ENCODE measurements at places on chromosomes 6 and 20.

- DNase-seq = no peak
Observed at GRCh38 chr6:63862486-63863198, 227.0 kb downstream of the PHF3 start.

GRCh38 chr6:38272222-38272621, 367.5 kb downstream of the BTBD9 start:
- no peak for DNase-seq

DNA sequence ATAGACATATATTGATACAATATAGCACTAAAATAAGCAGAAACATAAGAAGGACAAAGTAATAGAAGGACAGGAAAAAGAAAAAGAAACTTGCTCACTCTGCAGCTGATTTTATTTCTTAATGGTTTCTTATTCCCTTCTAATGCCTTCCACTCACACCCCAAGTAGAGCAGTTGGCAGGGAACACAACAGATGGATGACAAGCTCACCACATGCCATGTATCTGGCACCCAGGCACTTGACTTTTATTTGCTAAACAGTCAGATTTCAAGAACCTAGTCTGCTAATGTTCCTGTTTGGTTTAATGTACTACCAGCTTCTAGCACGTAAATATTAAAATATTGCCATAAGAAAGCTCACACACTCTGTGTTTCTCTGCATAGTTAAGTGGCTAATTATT, 87.1 kb downstream of the COL19A1 start:
- no peak for DNase-seq

- no peak for DNase-seq
Observed at GRCh38 chr20:38272961-38273360, 12.4 kb upstream of the KIAA1755 start.

DNA sequence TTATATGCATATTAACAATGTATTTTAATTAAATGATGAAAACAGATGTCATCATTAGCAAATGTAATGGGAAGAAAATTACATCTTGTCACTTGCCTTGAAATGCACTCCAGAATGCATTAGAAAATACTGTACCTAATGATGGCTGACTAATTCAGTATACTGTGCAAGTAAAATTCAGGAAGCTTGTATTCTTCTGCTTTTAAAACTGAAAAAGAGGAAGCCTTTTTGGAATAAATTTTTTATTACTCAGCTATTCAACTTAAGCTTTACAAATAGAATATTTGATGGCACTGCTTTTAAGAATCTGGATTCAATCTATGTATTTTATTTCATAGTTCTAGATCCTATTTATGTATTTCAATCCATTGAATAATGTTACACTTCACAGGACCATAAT, 195.5 kb downstream of the RIMS1 start:
- DNase-seq = no peak

GRCh38 chr20:2798095-2798805, 2.2 kb downstream of the CPXM1 start:
- DNase-seq = no peak

DNA sequence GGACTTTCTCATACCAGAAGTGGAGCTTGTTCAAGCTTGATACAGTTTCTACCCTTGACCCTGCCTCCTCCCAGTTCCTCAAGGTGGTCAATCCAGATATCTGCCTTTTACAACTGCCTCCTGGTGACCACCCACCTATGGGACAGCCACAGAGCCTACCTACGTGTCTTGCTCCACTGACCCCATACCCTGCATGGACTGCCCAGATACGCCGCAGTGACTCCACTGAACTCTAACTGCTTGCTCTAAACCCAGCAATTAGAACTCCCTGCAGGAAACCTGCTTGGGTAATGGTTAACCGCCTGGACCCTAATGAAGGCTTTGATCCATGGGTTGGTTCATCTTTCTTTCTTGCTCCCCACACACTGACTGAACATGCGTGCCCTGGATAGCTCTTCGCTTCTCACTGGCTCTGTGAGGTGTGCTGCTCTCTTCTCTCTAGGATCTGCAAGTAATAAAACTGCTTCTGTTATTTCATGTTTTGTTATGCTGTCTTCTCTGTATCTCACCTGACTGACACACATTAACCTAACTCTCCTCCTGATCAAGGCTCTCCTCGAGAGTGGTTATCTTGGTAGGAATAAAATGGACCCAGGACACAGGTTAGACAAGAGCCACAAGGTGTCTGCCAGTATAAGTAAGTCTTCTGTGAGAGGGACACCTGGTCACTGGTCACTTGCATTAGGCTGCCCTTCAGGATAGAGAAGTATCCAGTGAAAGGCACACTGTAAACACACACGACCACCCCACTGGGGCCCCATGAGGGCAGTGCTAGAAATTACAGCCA, 79.2 kb downstream of the CHD6 start:
- DNase-seq = no peak

DNA sequence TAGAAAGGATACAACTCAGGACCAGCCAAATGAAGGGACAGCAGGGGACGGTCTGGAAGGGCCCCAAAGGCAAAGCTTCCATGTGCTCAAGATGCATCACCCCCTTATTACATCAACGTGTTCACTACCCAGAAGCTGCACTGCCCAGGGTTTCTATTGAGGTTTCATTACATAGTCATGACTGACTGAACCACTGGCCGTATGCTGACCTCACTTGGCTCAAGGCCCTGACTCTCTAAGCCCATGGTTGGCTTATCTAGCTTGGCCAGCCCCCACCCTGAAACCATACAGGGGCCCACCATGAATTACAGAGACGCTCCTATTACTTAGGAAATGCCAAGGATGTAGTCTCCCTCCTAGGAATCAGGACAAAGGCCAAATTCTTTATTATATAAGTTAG, 179.4 kb downstream of the FOXC1 start:
- no peak for DNase-seq

DNA sequence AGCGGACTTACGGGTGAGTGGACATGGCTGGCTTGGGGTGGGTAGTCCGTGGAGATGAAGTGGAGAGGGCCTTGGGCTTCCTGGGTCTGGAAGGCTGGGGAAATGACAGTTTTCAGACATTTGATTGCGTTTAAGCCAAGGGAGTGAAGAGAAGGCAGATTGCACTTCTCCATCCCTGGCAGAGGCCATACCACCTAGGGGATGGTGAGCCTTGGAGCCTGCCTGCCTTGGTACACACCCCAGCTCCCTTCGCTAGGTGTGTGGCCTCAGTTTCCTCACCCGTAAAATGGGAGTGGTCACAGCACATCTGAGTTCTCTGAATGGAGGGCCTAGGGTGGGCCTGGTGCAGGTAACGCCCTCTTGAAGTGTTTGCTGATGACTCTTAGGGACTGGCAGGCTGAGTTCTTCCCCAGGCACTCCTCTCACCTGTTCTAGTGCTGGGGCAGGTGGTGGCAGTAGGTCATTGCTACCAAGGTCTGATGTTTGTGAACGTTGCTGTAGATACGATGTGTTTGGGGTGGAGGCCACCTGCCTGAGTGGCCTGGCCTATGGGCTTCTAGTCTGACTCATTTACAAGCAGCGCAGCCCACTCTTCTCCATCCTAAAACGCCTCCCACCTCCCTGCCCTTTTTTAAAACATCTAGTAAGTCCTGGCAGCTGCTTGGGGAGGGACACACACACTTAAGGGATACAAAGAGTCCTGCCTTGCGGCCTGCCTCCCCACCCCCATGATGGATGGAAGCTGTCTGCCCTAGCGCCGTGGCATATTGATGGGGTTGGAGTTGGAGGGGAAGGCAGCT, 2.3 kb downstream of the RBM38 start:
- no peak for DNase-seq

DNA sequence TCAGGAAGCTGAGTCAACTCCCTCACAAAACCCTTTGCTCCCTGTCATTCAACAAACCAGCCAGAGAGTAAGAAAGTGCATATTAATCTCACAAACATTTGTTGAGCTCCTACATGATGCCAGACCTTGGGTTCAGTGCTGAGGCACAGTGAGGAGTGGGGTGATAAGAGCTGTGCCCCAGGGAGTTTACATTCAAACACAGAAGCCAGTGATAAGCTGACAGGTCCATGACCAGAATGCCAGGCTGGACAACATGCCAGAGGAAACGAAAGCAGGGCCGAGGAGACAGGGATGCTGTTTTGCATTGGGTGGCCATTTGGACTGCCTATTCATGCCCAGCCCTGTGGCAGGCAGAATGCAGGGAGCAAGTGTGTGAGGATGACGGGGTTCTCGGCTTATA, 76.7 kb downstream of the LRFN2 start:
- DNase-seq = no peak

DNA sequence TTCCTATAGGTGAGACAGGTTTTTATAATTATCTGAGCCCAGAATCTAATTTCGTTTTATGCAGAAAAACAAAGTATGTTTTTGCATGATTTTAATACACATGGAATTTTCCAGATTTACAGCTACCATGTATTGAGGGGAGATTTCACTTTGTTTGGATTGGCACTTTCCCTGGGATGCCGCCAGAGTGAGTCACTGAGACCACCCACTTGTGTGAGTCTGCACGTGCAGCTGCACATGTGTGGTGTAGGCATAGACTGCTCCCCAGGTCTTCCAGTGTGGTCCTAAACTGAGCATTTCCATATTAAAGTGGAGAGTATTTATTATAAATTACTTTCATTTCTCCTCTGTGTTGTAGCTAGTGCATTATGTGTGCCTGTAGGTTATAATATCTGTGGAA, 186.8 kb downstream of the UBE3D start:
- DNase-seq = no peak

- no peak for DNase-seq
Observed at GRCh38 chr6:99790679-99791078, 184.0 kb downstream of the PRDM13 start.

DNA sequence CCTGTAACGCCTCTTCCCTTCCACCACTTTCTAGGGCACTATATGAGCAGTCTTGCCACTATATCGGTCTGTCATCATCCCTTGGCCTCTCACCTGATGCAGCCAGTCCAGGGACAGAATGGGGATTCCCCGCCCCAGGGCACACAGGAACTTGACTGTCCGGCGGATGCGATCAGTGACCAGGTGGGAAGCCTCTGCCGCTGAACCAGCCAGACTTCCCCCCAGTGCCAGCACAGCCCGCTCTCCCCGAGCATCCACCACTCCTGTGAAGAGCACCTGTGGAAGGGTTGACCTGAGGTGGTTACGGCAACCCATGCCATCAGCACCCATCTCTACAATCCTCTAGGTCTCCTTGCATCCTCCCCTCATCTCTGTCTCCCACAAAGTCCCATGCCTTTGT, 12.2 kb upstream of the NRM start:
- no peak for DNase-seq

DNA sequence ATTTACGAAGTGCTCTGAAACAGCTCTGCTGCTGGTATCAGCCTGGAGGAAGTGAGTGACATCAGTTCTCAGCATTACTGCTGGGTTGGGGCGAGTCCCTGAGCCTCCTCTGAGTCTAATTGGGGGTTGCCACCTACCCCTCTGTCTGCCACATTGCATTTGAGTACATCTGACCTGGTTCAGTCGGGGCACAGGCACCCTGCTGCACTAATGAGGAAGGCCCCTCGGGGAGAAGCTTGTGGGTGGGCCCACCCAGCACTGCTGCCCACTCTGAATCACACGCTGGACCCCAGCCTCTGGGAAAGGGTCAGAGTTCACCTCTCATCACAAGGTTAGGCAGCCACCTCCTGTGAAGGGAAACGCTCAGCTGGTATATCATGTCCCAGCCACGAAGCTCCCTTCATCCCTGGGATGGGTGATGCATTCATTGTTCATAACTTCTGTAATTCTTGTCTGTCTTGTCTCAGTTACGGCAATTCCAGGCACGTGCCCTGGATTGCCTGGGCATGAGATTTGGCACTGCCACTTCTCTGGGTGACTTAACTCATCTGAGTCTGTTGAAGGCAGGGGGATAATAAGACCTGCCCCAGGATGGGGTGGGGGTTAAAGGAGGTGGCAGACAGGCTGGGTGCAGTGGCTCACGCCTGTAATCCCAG, 13.3 kb downstream of the DNMT3B start:
- DNase-seq = no peak

DNA sequence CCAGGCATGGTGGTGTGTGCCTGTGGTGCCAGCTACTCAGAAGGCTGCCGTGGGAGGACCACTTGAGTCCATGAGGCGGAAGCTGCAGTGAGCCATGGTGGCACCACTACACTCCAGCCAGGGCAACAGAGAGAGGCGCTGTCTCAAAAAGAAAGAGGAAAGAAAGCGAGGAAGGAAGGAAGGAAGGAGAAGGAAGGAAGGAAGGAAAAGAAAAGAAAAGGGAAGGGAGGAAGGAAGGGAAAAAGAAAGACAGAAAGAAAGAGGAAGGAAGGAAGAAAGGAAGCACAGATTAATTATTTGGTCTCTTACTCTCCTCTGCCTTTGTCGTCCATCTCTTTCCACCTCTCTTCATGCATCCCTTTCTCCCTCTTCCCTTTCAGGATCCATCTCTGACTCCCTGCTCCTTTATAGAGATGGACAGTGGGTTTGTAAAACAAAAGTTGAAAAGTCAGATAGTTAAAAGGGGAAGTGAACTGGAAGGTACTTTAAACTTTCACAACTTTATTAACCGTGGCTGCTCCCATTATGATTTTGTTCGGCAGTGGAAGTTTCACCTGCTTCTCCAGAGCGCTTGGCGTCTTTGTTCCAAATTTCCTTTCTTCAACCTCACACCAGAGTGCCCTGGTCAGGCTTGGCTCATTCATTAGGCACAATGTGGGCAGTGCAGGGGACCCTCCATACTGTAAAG, 1.5 kb downstream of the HLA-DQA1 start:
- DNase-seq = no peak

- DNase-seq = no peak
Observed at GRCh38 chr20:32634041-32634805, 39.5 kb downstream of the C20orf203 start.

DNA sequence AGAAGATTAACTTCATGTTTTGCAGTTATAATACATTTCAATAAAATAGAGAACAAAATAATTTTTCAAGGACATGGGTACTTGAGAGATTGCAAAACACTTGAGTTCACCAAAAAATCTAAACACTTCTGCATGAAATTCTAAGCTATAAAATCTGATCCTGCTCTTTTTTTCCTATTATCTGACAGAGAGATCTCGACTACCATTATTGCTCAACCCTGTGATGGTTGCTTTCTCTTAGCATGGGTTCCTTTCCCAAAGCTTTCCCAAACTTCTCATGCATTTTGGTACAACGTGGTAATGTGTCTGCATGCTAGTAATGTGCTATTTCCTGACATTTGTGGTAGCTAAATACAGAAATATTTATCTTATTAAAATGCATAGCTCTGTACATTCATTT, 1243.1 kb upstream of the ADGRB3 start:
- no peak for DNase-seq

DNA sequence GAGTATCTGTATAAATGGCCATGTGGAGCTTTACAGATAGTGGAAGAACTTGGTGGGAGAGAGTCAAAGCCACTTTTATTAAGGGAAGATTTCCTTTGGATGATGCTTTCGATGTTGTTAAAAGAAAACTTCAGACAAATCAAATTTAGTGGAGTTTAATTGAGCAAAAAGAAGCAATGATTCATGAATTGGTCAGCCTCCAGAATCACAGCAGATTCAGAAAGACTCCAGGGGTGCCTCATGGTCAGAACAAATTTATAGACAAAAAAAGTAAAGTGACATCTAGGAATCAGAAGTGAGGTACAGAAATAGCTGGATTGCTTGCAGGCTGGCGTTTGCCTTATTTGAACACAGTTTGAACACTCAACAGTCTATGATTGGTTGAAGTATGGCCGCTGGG, 5.3 kb upstream of the CGA start:
- DNase-seq = no peak

Measured in activated CD8-positive, alpha-beta memory T cell treated with anti-CD3 and anti-CD28 coated beads for 4 hours (primary cell).